ENCODE measurements at places on chromosomes 6 and 20.

- no peak for DNase-seq
Measured at GRCh38 chr6:139473231-139473701, 98.8 kb upstream of the CITED2 start.

GRCh38 chr6:123788319-123788718 lies 15.3 kb upstream of the NKAIN2 start:
- no peak for DNase-seq

DNA sequence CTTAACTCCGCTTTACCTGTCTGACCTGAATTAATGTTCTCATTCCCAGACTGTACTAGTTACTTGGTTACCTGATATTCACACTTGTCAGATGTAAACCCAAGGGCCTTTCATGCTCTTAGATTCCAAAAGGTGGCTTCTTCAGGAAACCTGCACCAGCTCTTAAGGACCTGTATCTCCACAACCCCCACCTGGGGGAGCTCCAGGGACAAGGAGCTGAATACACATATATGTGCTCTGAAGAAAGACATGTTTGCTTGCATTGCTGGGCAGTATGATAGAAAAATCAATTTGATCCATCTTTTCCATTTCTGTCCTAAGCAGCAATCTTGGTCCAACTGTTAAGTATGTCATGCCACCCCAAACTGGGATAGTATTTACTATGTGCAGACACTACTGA lies 64.8 kb upstream of the POU3F2 start:
- DNase-seq: no peak

GRCh38 chr6:56699066-56699654 lies 56.5 kb upstream of the DST start:
- no peak for DNase-seq

- no peak for DNase-seq
Measured at GRCh38 chr6:113684382-113684901, 172.7 kb upstream of the MARCKS start.

- no peak for DNase-seq
Measured at GRCh38 chr6:43702534-43703440, 15.2 kb upstream of the MRPS18A start.

GRCh38 chr20:57203204-57203603 lies 63.2 kb downstream of the BMP7 start:
- no peak for DNase-seq

- DNase-seq: no peak
Measured at GRCh38 chr6:88614316-88614877, 349.0 kb downstream of the RNGTT start.

DNA sequence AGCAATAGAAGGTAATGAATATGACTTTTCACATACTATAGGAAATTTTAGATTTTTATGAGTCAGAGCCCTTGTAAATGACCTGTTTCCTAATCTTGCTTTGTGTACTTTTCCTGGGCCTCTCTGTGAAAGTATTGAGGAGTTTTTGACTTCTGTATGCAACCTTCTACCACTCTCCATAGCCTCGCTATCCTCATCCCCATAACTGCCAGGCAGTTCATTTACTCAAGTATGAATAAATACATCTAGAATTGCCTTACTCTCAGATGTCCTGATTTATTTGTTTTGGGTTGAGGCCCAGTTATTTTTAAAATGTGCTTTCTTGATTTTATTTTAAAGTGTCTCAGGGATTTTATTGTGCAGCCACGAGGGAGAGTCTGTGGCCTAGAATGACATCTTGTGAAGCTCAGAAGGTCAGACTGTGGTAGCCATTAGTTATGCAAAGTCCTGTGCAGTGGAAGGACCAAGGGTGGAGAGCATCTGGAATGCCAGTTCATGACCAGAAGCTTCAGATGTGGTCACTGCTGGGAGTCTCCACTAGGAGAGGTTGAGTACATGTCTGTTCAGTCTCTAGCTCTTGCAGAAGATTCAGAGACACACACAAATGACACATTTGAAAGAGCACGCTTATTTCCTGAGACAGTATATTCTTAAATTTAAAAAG lies 346.2 kb upstream of the IMPG1 start:
- DNase-seq: no peak
